NCI-H510A treated with DMSO at 0.1 percent for 48 hours (cell line): ENCODE measurements at places on chromosomes 1 and 21.

DNA sequence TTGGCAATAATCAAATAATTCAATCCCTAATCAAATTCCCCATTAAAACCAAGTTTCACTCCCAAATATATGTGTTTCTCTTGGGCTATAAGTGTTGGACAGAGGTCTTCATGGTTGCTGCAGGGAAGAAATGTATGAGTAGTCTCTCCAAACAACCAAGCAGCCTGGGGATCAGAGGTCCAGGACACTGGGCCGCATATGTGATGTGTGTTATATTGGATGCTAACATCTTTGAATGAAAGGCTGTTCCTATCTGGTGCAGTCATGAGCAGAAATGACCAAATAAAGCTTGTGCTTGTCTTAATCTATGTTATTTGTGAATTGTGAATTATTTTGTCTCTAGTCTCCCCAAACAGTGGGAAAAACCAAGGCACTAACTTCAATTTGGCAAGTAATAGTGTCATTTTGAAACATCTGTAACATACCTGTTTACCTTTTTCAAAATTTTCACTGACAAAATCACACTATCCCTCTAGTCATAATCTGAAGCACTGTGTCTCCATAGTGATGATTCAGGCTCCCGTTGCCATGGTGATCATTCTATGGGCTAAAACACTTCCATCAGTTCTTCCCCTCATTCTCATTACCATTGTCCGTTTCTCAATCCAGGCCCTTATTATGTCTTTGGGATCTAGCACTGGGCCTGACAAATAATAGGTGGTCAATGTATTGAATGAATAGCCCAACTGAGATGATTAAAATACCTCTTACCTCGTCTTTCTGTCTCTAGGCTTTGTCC, 12.5 kb upstream of the TADA1 start:
- no peak for DNase-seq

DNA sequence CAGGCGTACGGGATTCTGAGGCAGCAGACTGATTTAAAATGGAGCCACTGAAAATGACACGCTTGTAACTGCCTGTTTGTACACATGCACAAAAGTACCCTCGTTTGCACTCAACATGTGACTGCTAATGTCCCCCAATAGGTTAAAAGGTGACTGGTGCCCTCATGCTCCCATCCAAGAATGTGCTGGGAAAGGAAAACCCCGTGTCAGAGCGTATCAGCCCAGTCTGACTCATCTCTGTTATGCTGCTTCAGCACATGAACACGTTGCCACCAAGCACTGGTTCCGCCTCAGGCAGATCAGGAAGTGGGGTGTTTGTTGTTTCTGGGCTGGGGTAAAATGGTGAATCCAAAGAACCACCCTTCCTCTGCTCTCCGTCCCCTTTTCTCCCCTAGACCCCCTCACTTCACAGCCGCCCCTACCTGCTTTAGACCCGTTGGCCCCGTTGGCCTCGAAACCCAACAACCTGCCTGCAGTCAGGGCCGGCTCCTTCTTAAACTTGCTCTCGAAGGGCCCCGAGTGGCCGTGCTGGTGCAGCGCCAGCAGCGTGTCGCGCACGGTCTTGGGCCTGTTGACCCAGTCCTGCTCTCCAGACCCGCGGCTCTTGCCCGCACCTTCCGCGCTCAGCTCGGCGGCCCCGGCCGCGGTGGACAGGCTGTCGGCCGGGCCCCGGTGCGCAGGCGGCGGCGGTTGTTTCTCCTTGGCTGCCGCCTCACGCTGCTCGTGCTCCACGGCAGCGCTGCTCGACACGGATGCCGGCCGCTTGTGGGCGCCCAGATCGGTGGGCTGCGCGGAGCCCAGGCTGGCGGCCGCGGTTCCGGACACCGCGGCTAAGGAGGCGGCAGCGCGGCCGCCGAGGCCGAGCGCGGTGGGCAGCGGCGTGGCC, 1.7 kb downstream of the IRF2BP2 start:
- DNase-seq = peak; percentile 82

DNA sequence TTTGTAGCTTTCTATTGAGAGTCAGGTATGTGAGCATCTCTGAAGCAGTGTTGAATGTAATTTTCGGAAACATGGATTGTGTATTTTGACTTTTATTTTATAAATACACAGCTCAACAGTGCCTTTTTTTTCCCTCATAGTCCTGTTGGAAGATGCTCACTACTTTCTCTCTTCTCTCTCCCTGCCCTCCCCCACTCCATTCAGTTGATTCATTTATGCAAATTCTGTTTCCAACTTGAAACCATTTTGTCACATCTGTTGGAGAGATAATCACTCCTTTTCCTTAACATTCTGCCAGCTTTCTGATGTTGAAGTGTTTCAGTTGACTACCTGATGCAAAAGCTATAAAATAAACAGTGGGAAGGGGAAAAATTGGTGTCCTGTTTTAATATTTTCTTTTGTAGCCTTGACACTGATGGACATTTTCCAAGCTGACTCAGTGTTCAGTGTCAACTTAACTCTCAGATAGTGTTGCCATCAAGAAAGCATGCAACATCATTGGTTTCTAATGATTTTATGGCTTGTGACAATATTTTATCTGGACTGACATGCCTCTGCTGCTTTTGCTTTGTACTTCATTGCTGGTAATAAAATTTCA, 194.5 kb downstream of the HS2ST1 start:
- DNase-seq = no peak

GRCh38 chr1:205326812-205327466, 5.4 kb upstream of the NUAK2 start:
- no peak for DNase-seq

GRCh38 chr21:36706482-36706852, 7.6 kb downstream of the SIM2 start:
- no peak for DNase-seq

DNA sequence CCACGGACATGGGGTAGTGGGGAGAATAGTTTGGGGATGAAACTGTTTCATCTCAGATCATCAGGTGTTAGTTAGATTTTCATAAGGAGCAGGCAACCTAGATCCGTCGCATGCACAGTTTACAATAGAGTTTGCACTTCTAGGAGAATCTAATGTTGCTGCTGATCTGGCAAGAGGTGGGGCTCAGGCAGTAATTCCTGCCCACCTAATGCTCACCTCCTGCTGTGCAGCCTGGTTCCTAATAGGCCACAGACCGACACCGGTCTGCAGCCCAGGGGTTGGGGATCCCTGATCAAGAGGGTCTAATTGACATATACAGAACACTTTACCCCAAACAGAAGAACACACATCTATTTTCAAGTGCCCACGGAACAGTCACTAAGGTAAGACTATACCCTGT, 275.1 kb downstream of the PTPRU start:
- no peak for DNase-seq

DNA sequence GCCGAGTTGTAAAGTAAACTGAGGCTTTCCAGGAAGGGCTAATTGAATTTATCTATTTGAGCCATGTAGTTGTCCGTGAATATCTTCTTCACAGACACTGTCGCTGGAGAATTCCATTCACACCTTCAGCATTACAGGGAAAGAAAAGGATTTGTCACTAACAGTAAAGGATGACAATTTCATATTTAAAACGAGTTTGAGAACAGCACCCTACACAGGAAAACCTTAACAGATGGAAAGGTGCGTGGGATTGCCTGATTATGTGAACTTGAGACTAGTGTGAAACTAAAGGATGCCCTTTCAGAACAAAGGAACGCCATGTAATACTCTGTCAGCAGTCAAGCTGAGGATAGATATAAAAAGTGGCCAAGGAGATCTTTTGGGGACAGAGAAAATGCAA, 492.5 kb upstream of the ADGRL2 start:
- DNase-seq = no peak

- DNase-seq = no peak
Measured at GRCh38 chr21:44418108-44418875, 37.0 kb upstream of the LRRC3 start.

GRCh38 chr1:27111626-27112573, 43.0 kb downstream of the SLC9A1 start:
- DNase-seq = peak; percentile 64

- peak; percentile 38 for DNase-seq
Measured at GRCh38 chr1:212070720-212071302, 35.3 kb downstream of the DTL start.

DNA sequence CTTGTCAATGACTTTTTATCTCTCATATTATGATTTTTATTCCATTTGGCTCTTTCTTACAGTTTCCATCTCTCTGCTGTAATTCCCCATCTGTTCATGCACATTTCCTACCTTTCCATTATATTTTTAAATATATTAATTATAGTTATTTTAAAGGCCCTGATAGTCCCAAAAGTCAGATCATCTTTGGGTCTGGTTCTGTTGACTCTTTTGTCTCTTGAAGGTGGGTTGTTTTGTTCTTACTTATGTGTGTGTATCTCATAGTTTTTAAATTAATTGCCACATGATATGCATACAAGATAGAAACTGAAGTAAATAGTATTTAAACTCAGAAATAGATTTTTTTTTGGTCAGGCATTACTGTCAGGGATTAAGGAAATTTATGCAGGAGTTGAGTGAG, 178.0 kb upstream of the AJAP1 start:
- DNase-seq = no peak

- DNase-seq = no peak
Measured at GRCh38 chr1:106688446-106688845, 368.0 kb upstream of the PRMT6 start.

- no peak for DNase-seq
Measured at GRCh38 chr1:29532751-29533150, 296.4 kb downstream of the PTPRU start.

- no peak for DNase-seq
Measured at GRCh38 chr1:154076413-154076812, 78.5 kb downstream of the NUP210L start.

- no peak for DNase-seq
Measured at GRCh38 chr21:34968414-34969333, 80.4 kb downstream of the RUNX1 start.

GRCh38 chr1:4271338-4271998, 371.4 kb upstream of the C1orf174 start:
- DNase-seq = no peak

- DNase-seq = no peak
Measured at GRCh38 chr1:219201656-219202055, 28.0 kb downstream of the LYPLAL1 start.

DNA sequence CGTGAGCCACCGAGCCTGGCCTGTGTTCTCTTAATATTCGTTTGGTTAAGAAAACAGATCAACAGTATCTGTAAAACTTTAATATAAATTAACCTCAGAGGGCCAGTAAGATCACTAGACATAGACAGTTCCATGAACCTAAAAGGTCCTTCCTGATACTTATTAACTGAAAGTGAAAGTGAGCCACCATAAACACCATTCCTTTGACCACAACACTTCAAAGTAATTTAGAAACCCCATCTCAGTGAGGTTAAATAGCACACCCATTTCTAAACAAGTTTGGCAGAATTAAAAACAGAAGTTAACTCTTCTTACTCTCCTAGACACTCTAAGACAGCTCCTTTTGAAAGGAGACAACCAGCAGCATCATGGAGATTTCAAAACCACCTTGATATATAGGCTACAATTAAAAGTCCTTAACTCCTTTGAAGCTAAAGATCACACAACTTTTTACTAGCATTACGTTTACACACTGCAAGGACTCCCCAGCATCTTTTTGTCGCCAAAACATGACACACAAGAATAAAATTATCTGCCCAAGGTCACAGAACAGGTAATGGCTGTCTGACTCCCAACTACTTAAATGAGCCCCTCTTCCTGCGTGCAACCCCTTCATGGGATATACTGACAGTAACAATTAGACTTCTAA, 2.2 kb downstream of the RNF19B start:
- DNase-seq = peak; percentile 40

DNA sequence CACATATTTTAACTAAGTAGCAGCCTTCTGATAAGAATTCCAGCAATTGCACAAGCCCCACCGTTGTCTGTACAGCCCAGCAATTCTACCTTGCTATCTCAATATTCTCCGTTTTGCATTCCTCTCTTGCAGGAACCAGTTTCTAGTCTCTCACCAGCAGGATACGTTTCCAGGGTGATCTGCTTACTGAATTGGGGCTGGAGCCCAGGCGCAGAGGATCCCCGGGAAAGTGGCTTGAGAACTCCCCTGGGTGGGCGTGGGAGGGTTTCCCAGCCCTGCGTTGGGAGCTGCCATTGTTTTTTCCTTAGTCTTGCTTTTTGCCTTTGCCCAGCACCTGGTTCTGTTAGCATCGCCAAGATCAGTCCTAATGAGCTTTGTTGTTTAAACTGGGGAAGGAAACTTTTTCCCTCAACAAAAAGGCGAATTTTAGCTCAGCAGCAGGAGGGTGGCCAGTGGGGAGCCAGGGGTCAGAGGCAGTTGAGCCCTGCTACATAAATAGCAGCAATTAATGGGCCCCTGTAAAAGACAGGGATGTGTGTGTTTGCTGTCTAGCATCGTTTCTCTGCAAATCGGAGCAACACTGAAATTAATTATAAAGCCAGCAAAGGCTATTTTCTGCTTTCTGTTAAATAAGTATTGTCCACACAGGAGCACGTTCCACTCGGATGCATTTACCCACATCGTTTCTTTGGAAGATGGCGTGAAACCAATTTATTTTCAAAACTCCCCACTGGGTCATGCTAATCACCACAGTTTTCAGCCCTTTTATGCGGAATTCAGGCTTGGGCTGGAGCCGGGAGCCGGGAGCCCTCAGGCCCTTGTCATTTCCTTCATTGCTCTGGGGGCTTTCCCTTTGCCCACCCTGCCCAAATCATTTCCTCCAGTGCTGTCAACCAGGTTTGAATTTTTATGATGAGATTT, 36.6 kb downstream of the HUNK start:
- no peak for DNase-seq

DNA sequence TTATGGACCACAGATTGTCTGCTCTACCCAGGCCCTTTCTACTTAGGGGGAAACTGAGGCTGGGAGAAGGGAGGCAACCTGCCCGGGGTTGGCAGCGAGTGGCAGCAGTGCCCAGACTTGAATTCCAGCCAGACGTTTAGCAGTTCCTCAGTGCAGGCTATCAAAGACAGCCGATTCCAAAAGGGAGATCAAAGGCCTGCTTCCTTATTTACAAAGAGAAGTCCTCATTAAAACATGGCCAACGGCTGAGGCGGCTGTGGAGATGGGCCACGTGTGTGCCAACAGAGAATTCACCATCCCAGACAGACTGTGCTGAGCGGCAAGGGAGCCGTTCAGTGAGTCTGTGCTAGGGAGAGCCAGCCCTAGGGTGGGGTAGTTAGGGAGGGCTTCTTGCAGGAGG, 27.7 kb downstream of the C1QB start:
- DNase-seq = no peak

- no peak for DNase-seq
Measured at GRCh38 chr1:248776991-248777390, 21.4 kb upstream of the LYPD8 start.

- DNase-seq = no peak
Measured at GRCh38 chr1:99534638-99534930, 111.3 kb upstream of the PALMD start.

GRCh38 chr1:22665752-22666151, 12.7 kb downstream of the C1QB start:
- no peak for DNase-seq

DNA sequence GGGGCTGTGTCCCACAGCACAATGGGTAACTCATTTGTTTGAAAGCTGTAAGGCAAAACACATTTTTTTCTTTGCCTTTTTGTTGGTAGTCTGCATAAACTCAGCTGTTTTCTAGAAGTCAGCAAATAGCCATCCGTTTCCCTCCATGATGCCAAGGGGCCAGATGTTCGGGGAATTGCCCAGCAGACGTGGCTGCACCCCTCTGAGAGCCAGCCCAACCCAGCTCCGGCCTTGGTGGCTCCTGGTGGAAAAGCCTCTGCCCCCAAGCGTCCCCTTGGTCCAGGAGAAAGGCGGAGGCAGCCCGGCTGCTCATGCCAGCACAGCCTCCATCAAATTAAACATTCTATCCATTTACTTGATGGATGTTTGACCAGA, 58.4 kb upstream of the ADARB1 start:
- DNase-seq = no peak

- no peak for DNase-seq
Measured at GRCh38 chr1:171110621-171111326, 20.1 kb downstream of the FMO3 start.
